T-helper 2 cell (primary cell): ENCODE measurements at places on chromosomes 7 and 10.

- no peak for DNase-seq
Observed at GRCh38 chr7:95599069-95599468, 2.8 kb upstream of the PDK4 start.

DNA sequence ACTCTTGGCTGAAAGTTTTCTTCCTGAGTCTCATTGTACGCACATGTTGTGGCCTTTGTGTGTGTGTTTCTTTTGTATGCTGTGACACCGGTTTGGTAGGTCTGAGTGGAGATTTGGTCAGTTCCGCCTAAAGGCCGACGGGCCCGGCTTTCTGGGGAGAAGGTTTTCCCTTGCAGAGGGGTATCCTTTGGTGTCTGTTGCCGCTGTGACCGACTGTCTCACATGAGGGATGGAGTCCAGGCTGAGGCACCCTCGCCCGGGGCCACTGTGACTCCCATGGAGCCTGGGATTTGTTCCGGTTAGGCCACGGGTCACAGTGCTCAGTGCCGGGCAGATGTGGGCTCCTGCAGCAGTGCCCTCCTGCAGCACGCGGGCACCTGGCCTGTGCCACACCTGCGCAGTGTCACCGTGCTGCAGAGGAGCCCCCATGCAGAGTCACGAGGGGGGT is 19.4 kb downstream of the INPP5A start:
- DNase-seq: no peak

- no peak for DNase-seq
Observed at GRCh38 chr10:86062198-86062550, 304.4 kb downstream of the GRID1 start.

DNA sequence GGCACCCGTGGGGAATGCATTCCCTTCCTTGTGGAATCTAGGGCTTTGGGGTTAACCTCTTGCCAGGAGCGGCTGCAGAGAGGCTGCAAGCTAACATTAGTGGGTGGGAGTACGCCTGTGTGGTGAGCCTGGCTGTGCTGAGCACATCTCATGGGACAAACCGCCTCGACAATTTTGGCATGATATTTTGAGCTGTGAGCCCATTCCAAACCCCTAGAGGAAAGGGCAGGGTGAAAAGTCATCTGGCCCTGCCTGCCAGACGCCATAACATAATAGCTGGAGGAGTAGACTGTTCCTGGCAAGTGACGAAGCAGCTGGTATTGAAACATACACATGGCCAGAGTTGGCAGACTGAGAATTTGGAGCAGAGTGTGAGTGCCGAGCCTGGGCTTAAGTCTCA is 110.0 kb downstream of the TACC2 start:
- no peak for DNase-seq

GRCh38 chr7:111516612-111517011 is 45.7 kb downstream of the IMMP2L start:
- no peak for DNase-seq
